ENCODE measurements at places on chromosomes 5 and 9. TPM values are rescaled to one million over a fixed set of nuclear protein-coding genes. Genes with fewer than 3 reads are reported as not detected.

LCN2 gene
- not detected for total RNA-seq

PRRX2 gene
- total RNA-seq: 0.68 TPM

IL5 gene
- total RNA-seq: not detected

DIPK1B gene
- total RNA-seq: 49.2 TPM

ZNF608 gene
- total RNA-seq: 106 TPM

PCDHGA7 gene
- total RNA-seq: 0.32 TPM

FBXO10 gene
- 25.6 TPM for total RNA-seq

DAPK1 gene
- 64.1 TPM for total RNA-seq

CER1 gene
- total RNA-seq: 0.32 TPM

FAXDC2 gene
- total RNA-seq: 2.9 TPM

GRM6 gene
- not detected for total RNA-seq

NR5A1 gene
- total RNA-seq: 0.35 TPM

MLANA gene
- total RNA-seq: not detected

FSD1L gene
- 16.9 TPM for total RNA-seq

NUTM2G gene
- total RNA-seq: not detected

GABRP gene
- not detected for total RNA-seq

FAM81B gene
- not detected for total RNA-seq

OBP2B gene
- not detected for total RNA-seq

HMMR gene
- 44.4 TPM for total RNA-seq

FAM221B gene
- total RNA-seq: 0.19 TPM

SHISAL2B gene
- total RNA-seq: 0.55 TPM

GADD45G gene
- 13.3 TPM for total RNA-seq

POU4F3 gene
- not detected for total RNA-seq
